ENCODE measurements at places on chromosomes 11 and 22.

GRCh38 chr11:59255281-59255680 lies 42.6 kb upstream of the MPEG1 start:
- DNase-seq = no peak

- no peak for DNase-seq
Measured at GRCh38 chr11:64826578-64827450, 16.5 kb upstream of the MEN1 start.

DNA sequence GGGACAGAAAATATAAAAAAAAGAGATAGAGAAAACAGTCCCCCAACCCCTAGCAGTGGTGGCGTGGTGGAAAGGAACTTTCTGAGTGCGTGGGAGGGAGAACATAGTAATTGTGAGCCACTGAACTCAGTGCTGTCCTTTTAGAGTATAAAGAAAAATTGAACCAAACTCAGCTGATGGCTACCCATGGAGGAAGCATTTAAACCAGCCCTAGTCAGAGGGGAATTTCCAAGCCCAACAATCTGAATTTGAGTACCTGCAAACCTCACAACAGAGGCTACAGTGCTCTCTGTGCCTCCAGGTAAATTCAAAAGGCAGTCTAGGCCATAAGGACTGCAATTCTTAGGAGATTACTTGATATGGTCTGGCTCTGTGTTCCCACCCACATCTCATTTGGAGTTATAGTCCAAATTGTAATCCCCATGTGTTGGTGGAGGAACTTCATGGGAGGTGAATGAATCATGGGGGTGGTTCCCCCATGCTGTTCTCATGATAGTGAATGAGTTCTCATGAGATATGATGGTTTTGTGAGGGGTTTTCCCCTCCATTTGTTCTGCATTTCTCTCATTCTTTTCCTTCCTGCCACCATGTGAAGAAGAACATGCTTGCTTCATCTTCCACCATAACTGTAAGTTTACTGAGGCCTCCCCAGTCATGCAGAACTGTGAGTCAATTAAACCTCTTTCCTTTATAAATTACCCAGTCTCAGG lies 687.8 kb downstream of the FAM181B start:
- no peak for DNase-seq

GRCh38 chr11:95132956-95133355 lies 43.3 kb downstream of the ENDOD1 start:
- DNase-seq = no peak

DNA sequence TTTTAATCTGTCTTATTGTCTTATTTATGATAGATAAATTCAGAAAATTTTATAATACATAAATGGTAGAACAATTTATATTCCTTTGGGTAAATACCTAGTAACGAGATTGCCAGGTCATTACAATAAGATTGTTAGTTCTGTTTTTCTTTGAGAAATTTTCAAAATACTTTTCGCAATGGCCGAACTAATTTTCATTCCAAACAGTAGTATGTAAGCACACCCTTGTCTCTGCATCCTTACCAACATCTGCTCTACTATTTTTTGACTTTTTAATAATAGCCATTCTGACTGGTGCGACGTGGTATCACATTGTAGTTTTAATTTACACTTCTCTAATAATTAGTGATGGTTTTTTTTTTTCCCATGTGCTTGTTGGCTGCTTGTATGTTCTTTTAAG lies 351.4 kb upstream of the LUZP2 start:
- DNase-seq = no peak

DNA sequence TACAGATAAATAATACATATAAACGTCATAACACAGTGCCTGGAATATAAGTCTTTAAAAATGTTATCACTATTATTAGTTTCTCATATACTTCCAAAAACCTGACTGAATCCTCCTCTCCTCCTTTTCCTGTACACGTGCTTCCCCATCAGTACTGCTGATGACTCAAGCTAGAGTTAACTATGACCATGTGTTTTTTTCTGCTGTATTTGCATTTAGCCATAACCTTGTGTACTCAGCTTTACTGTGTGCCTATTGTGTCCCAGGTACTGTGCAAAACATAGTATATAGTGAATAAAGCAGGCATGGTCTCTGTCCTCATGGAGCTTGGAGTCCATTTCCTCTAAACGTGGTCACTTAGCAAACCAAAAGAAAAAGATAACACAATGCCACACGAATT lies 56.5 kb upstream of the ARHGAP32 start:
- DNase-seq = no peak

- DNase-seq = no peak
Measured at GRCh38 chr11:111137846-111138245, 107.7 kb upstream of the POU2AF2 start.

DNA sequence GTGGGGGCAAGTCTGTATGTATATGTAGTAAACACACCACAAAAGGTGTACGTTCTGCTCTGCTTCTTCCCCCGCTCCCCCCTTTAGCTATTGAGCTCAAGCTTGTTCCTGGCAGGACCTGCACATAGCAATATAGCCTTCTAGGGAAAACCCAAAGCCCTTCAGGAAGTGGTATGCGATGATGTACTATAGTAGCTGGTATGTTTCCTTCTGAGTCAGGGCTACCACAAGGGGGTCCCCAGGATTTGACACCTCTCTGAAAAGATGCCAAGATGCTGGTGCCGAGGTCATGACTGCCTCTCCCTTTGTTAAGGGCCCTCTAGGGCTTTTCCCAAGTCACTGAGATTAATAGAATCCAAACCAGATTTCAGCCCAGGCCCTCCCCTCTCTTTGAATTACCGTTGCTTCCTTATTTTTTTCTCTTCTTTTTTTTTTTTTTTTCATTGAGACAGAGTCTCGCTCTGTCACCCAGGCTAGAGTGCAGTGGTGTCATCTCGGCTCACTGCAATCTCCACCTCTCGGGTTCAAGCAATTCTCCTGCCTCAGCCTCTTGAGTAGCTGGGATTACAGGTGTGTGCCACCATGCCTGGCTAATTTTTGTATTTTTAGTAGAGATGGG lies 268.4 kb downstream of the ETS1 start:
- DNase-seq = no peak

DNA sequence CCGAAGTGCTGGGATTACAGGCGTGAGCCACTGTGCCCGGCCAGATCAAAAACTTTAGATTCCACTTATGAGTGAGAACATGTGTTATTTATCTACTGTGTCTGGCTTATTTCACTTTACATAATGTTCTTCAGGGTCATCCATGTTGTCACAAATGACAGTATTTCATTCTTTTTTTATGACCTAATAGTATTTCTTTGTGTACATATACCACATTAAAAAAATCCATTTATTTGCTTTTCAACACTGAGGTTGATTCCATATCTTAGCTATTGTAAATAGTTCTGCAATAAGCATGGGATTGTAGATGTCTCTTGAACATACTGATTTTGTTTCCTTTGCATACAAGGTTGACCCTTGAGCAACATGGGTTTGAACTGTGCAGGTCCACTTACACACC lies 13.2 kb upstream of the SCGB1D1 start:
- no peak for DNase-seq

DNA sequence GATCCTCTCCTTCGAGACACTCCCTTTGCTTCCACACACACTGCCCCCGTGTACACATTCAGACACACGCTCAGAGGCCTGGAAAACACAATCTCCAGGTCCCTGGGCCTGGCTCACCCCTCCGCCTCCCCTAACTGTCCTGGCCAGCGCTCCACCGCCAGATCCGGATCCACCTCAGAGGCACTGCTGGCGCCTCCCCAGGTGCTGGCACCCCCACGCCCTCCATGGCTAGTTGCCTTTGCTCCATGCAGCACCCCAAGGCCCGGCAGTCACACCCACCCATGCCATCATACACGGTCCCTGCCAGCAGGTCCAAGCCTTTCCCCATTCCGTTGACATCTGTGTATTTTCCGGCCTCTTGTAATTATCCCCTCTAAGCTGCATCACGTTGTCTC lies 11.1 kb downstream of the SPTBN2 start:
- no peak for DNase-seq

GRCh38 chr22:47620391-47620790 lies 857.9 kb downstream of the TBC1D22A start:
- DNase-seq = no peak
